Stimulated activated CD8-positive, alpha-beta memory T cell treated with anti-CD3 and anti-CD28 coated beads, Interleukin-2, amount 100 ng/mL, for 1 hour (primary cell): ENCODE measurements at places on chromosomes 16 and 17.

DNA sequence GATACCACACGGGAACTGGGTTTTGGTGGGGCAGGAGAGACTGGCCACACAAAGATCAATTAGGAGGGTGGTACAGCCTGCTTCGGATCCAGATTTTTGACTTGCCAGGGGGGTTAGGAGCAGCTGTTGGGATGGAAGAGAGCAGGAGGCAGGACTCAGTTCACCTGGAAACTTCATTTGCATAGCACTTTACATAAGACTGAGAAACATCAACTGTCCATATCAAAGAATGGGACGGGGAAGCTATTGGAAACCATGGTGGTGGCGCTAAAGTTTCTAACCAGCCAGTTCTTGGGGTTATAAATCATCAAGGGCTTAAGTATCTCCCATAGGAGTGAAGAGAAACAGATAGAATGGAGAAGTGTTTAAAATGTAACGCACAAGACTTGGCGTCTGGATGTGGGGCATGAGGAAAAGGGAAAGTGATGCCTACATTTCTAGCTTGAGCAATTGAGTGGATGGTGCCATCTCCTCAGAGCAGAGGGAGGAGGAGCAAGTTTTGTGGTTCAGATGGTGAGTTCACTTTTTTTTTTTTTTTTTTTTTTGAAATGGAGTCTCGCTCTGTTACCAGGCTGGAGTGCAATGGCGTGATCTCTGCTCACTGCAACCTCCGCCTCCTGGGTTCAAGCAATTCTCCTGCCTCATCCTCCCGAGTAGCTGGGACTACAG, 6.4 kb upstream of the SRCAP start:
- DNase-seq: no peak

DNA sequence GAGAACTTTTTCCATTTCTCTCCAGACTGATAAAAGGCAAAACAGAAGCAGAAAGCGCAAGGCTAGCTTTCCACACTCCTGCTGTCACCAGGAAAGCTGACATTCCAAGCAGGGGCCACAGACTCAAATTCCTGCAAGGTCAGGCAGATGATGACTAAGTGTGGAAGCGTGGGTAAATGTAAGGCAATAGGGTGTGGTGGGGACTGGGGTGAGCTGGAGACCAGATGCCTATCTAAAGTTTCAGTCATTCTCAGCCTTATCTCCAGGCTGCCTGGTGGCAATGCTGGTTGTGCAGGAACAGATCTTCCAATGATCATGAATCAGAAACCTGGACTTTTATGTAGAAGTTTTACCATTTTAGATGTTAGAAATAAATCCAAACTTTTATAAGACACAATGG, 224.1 kb downstream of the GSG1L start:
- DNase-seq: no peak

GRCh38 chr17:42305543-42306384, 17.5 kb downstream of the STAT5A start:
- no peak for DNase-seq

- DNase-seq: no peak
Observed at GRCh38 chr16:65660390-65660789, 538.5 kb upstream of the CDH11 start.

DNA sequence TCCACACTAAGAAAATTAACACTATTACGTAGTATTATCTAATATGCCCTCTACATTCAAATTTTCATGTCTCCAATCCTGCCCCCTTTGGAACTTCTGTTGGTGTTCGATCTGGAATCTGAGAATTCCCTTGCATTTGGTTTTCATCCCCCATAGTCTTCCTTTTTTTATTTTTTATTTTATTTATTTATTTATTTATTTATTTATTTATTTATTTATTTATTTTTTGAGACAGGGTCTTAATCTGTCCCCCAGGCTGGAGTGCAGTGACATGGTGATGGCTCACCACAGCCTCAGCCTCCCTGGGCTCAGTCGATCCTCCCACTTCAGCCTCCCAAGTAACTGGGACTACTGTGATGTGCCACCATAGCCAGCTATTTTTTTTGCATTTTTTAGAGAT, 589.3 kb downstream of the MAF start:
- no peak for DNase-seq

DNA sequence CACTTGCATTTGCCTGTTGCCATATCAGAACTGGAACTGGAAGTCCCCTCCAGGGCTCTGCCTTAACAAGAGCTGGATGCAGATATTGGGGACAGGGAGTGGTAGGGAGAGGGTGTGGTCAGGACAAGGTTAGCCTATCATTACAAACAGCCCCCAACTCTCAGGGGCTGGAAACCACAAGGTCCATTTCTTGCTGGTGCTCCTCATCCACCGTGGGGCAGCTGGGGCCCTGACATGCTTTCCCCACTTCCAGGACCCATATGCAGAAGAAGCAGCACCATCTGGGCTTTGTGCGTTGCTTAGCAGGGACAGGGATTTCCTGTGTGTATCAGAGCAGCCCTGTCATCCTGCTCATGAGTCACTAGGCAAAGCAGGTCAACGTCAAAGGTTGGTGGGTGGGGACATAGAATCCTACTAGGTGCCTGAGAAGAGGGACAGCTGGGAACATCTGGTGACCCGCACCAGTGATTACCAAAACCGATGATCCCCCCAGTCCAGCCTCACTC, 26.9 kb downstream of the RGS9 start:
- no peak for DNase-seq

DNA sequence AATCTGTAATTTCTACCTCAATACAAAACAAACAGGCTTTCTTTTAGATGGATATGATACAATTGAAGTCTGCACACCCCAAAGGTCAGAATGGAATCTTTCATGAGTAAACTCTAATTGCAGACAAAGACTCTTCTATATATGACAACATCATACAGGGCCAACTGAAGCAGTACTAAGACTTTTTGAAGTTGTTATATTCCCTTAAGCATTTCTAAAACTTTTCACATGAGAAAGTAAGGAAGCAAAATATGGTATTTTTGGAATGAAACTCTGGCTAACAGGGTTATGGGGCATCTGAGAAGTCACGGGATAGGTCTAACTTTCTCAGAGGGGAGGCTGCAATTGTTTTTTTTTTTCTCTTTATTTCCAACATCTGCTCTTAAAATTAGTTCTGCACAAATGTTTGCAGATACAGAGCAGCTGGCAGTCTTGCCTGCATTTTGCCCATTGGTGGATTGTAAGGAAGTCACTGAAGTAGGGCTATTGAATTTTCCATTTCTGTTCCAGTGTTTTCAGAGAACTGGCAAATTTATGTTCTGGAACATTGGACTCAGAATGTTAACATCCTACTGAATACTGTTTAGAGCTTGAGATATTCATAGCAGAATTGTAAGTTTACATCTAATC, 59.1 kb downstream of the SSH2 start:
- no peak for DNase-seq

DNA sequence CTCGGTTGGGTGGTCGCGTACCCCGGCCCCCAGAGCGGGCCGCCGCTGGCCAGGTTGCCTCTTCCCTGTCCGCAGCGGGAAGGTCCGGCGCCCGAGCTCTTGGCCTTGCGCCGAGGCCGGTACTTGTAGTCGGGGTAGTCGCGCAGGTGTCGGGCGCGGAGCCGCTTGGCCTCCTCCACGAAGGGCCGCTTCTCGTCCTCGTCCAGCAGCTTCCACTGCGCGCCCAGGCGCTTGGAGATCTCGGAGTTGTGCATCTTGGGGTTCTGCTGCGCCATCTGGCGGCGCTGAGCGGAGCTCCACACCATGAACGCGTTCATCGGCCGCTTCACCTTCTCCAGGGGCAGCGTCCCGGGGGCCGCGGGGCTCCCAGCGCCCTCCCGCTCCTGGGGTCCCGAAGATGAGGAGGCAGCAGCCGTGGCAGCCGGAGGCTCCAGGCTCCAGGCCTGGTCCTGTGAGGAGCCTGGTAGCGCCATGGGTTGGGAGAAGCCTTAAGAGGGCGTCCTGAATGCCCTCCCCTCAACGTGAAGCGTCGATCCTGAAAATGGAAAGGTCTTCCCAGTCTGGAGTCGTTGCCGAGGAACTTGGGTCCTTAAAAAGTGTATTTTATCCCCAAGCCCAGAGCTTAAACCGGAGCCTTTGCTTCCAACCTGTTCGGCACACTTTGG, 558 bp downstream of the SOX15 start:
- DNase-seq: peak; percentile 44

- DNase-seq: no peak
Observed at GRCh38 chr17:5854871-5855554, 215.2 kb upstream of the WSCD1 start.

DNA sequence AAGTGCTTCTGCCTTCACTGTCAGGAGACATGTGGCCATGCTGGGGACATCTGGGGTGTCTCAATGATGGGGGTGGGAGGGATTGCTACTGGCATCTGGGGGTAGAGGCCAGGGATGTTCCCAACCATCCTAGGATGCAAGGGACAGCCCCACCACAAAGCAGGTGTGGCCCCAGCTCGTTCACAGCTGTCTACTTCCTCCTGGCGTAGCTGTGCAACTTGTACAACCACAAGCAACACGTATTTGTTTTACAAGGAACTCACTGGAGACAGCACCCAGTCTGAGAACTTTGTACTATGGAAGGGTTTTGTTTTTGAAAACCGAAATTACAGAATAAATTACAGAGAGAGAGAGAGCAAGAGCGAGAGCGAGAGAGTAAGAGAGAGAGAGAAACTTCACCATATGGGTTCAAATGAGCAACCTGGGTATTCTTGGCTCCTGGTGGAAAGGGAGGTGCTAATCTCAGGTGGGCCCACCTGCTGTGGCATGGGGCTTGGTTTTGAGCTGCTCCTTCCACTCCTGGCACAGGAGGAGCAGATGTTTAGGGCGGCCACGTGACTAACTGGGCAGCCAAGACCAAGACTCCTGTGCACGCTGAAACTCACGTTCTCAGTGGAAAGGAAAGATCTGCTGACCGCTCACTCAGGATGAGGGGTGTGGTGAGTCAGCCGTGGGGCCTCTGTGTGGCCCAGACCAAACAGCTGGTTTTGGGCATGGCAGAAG, 17.5 kb upstream of the TNFRSF13B start:
- no peak for DNase-seq

- no peak for DNase-seq
Observed at GRCh38 chr17:61822326-61823285, 40.7 kb downstream of the BRIP1 start.

- DNase-seq: no peak
Observed at GRCh38 chr17:28240688-28241340, 78.2 kb upstream of the TMEM97 start.

- DNase-seq: no peak
Observed at GRCh38 chr17:4318596-4318995, 47.9 kb downstream of the UBE2G1 start.

GRCh38 chr17:75490173-75490743, 25.1 kb downstream of the CASKIN2 start:
- no peak for DNase-seq

- DNase-seq: no peak
Observed at GRCh38 chr17:78933959-78934568, 8.9 kb upstream of the TIMP2 start.

DNA sequence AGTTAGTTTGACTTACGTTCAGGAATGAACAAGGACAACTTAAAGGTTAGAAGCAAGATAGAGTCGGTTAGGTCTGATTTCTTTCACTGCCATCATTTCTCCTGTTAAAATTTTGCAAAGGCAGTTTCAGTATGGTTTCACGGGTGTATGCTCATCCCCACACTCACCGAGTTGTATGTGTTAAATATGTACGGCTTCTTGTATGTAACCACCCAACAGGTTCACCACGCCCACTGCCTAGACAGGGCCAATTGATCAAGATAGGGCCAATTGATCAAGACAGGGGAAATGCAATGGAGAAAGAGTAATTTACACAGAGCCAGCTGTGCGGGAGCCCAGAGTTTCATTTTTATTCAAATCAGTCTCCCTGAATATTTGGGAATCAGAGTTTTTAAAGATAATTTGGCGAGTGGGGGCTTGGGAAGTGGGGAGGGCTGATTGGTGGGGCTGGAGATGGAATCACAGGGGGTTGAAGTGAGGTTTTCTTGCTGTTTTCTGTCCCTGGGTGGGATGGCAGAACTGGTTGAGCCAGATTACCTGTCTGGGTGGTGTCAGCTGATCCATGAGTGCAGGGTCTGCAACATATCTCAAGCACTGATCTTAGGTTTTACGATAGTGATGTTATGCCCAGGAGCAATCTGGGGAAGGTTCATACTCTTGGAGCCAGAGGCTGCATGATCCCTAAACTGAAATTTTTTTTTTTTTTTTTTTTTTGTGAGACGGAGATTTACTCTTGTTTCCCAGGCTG, 62.4 kb upstream of the PLCG2 start:
- no peak for DNase-seq

DNA sequence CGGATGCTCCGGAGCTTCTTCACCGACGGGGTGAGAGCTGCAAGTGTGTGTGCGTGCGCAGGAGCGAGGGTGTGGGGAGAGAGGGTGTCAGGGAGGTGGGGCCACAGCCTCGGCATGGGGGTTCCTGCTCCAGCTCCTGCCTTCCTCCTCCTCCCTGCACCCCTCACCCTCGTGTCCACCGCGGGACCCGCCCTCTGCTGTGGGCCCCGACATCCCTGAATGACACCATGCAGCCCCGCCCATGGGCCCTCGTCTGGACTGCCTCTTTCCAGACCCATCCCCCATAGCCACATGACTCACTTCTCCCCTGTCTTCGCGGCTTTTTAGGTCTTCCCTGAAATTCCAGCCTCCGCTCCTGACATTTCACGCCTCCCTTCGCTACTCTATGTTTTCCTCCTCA, 41.6 kb downstream of the ARHGAP23 start:
- DNase-seq: no peak

DNA sequence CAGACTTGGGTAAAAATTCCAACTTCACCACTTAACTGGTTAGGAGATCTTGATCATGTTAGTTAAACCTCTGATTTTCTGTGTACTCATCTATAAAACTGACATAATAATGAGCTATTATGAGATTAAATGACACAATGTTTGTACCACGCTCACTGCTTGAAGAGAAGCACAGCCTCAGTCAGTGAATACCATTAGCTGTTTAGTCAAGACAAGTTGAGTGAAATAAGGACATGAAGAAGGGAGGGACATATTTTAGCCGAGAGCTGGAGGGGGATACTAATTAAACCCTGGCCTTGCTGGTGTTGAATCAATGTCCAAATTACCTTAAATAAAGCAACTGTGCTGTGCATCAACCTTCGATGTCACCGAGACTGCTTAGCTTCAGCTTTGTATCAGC, 105.1 kb upstream of the TOX3 start:
- no peak for DNase-seq

GRCh38 chr16:88121886-88122580, 170.8 kb downstream of the BANP start:
- no peak for DNase-seq

GRCh38 chr17:19338031-19338990, 24.2 kb downstream of the B9D1 start:
- peak; percentile 27 for DNase-seq

DNA sequence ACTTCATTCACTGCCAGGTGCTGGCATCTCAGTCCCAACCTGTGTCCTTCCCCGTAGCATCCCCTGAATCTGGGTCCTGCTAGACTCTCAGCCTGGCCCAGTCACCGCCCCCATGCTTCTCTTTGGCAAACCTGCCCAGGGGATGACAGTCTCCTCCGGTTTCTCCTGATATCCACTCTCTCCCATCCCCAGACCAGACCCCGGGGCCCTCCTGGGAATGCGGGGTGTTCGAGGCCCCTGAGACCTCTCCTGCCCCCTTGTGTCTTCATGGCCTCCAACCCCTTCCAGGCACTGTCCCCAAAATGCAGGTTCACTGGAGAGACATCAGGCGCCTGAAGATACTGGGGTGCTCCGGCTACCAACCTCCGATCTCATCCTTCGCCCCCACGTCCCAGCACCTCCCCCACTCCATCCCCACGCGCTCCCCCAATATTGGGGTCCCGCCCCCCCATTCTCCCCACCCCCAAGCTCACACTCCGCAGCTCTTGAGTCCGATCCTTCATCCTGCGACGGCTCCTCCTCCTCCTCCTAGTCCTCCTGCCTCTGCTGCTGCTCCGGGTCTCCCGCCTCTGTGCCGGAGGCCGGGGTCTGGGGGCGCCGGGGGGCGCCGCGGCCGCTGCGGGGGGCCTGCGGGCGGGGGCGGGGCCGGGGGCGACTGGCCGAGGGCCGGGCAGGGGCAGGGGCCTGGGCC, 399 bp downstream of the STX1B start:
- no peak for DNase-seq
